T47D (cell line): ENCODE measurements at places on chromosomes 7 and 10.

DNA sequence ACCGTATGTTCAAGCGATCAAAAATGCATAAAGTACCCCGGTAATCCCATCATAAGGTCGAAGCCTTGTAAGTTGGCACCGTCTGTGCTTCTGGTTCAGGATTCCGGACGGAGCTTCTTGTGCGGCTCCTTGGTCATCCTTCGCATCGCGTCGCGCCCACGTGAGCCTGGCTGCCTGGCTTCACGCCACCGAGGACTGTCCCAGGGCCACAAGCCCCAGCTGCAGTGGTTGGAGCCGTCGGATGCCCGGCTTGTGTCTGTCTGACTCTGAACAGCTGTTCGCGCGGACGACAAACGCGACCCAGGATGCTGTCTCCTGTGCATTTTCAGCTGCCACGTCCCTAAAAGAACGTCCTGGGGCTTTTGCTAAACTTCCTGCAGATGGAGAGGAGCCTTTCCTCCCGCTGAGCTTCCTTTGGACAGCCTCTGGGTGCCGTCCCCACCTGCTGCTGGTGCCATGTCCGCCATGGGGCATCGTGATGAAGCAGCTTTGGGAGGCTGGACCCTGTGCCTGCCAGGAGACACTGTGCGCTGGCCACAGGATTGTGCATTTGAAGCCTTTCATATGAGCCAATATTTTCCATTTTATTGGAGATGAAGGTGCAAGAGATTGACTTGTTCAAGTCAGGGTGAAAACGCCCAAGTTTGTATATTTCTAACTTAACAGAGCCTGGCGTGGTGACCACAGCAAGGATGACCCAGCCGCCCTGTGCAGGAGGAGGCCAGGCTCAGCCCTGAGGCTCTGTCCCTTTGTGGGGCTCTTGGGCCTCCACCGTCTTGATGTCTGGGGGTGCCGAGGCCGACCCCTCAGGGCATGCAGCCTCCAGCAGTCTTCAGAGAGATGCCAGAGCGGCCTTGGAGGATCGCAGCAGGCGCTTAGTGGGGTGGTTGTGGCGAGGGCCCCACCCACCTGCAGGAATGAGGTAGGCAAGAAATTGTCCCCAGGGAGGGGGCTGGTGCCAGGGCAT lies 6.7 kb upstream of the JAKMIP3 start:
- no peak for DNase-seq

DNA sequence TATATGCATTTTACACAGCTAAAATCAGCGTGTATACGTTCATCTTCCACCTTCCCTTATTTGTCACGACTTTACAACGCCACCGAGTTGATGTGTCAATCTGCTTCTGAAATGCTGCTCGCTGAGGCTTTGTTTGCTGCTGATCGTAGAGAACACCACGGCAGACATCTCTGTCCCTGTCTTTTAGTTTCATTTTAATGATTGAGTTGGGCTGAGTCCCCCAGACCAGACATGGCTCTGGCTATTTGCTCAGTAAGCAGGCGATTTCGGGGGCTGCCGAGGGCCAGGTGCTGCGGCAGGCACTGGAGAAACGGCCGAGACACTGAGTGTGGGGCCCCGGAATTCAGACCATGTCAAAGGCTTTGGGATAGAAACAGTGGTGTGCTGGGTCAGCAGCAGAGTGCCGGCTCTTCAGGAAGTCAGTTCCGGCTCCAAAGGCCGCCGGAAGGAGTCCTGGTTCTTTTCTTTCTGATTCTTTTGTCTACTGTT lies 5.0 kb downstream of the LRRC27 start:
- DNase-seq: no peak

GRCh38 chr7:156722043-156722826 lies 81.7 kb downstream of the RNF32 start:
- no peak for DNase-seq

GRCh38 chr10:6236349-6237198 lies 33.8 kb downstream of the PFKFB3 start:
- no peak for DNase-seq

DNA sequence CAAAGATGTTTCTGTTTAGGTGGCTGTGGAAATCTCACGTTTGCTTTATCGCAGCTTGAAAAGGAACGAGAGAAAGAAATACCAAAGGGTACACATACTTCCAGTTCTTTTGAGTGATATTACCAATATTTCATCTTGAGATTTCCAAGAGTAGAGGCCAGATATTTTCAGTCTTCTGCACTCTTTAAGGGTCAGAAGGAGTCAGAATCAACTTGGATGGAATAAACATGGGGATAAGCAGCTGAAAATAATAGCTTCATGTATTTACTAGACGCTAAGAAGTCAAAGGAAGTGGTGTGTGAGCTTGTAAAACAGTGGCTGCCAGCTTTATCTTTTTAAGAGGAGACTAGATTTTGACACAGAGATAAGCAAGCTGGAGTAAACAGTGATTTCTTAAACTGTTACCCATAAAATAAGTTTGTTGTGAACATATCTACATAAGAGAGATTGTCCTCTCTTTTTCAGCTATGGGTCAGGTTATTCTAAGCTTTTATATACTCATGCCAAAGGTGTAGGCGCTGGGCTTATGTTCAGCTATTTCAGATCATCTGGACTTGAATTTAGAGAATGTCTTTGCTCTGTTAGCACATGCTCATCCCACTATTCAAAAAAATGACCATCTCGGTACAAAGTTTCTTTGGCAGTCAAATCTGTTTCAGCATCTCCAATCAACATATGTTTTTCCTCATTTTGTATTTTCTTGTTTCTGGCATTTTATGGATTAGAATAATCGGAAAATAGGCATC lies 170.8 kb upstream of the TCF7L2 start:
- no peak for DNase-seq

DNA sequence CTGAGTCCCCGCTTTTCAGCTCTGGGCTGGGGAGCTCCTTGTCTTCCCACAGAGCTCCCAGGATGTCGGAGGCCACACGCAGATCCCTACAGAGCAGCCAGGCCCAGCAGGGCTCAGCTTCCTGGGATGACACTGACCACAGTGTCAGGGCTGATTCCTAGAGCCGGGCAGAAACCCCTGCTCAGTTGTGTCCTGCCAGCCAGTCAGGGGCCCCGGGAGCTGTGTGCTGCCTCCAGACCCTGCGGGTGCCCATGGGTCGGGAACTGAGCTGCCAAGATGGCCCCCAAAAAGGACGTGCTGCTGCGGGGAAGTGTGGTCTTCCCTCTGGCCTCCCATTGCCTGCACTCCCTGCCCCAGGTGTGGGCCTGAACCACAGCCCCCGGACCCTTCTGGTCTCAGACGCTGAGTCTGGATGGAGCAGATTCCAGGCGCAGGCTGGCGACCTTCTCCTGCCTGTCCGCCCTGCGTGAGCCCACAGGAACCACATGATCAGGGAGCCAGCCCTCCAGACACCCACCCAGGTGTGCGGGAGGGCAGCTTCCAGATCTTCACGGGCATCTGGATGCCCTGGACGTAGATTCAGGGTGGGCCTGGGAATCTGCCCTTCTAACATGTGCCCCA lies 217.4 kb downstream of the MAD1L1 start:
- no peak for DNase-seq

- DNase-seq: peak; percentile 24
Observed at GRCh38 chr10:9342885-9343570, 1288.5 kb downstream of the GATA3 start.

DNA sequence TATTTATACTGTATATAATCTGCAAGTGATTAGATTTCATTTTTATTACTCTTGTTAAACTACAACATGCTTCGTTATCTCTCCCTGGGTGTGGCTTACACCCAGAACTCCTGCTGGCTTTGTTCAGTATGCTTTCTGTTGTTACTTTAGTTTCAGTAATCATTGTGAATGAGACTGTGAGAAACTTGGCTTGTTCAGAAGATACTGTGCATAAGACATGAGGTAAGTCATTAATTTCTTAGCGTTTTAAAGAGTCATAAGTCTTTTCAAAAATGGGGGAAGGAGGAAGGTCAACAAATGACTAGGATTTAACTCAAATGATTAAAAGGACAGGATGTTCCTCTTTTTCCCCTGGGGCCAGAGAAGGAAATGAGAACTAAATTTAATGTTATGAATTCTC lies 11.6 kb upstream of the ADD3 start:
- DNase-seq: no peak

DNA sequence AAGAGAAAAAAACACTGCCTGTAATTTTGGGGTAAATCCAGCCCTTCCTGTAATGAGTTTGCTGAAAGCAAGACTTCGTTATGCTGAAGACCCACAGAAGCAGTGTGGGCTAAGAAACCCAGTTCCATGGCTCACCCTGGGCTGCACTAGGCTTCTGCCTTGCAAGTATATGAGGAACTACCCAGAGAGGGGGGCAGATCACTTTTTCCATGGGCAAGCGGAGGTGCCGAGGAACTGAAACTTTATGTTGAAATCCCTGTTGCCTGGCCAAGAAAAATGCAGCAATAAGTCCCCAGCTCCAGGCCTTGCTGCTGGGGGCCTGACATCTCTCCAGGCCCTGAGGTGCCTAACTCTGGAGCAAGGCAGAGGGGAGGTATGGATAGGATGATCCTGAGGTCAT lies 8.5 kb downstream of the RASSF4 start:
- no peak for DNase-seq

DNA sequence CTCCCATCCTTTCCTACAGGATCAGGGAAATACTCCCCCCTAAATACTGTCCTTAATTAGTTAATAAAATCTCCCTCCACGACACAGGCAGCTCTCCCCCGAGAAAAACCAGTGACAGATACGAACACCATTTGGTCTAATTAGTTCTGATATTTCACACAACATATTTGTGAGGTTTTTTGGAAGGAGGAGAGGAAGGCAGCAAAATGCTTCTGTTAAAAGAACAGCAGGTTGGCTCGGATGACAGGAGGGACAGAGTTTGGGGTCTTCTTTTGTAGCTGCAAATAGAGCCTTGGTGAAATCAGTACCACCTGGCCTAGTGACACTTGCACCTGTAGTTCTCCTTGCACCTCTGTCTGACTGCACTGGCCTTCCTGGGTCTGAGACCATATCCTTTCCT lies 507.0 kb downstream of the PLXNA4 start:
- DNase-seq: no peak

GRCh38 chr7:95863623-95864022 lies 91.3 kb downstream of the DYNC1I1 start:
- no peak for DNase-seq

DNA sequence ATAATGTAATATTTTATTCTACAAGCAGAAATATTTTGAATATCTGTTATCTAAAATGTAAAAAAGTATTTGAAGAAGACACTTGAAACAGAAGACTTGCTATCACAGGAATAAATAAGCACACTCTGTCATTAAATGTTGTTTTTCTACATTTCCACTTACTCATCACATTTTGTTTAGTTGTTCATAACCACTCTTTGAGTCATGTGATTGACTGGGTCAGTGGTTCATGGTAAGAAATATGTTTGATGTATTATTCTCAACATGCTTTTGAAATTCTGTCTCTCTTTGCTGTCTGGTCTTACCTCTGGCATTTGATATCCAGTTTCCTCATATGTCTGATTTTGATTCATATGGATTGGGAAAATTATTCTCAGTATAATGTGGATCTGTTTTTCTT lies 171.8 kb downstream of the SUGCT start:
- no peak for DNase-seq

DNA sequence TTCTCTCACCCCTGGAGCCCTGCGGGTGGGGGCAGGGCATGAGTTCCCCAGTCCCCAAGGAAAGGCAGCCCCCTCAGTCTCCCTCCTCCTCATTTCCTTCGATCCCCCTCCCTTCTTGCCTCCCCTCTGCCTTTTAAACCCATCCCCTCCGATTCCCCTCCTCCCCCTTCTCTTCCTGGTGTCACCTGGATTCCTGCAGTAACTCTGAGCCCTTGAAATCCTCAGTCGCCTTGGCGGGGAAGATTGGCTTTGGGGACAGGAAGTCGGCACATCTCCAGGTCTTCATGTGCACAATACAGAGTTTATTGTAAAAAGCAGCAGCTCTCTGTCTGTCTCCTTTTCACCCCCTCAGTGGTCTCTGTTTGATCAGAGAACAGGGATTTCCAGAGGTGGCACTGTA lies 1.3 kb upstream of the MUC12 start:
- no peak for DNase-seq

- DNase-seq: no peak
Observed at GRCh38 chr10:47233631-47234030, 66.4 kb upstream of the GDF10 start.

DNA sequence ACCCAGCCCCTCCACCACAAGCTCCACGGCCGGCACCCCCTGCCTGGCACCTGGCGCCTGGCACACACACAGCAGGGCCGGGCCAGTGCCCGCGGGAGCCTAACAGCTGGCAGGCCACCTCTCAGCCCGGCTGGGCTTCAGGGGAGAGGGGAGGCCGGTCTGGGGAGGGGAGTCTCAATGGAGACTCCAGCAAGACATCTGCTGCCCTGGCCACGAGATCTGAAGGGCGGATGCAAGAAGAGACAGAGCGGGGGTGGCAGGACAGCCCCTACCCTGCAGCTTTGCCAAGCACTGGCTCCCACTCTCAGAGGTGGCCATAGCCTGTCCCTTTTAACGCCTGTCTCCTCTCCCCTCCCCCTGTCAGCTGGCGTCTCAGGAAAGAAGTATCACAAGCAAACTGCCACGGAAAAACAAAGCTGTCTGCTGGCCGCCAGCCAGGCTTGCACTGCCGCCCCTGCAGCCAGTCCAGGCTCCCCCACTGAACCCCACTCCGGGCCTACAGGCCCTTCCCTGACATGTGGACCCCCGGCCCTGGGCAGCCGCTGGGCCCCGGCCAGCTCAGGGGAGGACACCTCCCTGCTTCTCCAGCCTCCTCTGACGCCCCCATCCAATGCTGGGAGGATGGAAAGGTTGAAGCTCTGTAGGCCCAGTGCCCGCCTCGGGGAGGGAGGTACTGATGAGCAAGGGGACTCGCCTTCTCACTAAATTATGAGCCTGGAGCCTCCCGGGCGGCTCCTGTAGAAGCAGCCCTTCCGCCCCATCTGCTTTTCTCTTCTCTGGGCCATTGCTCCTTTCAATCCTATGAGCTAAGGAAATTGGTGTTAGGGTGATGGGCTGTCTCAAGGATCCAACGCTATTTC lies 178.4 kb downstream of the ARHGAP12 start:
- DNase-seq: no peak

- no peak for DNase-seq
Observed at GRCh38 chr10:93225938-93226337, 152.2 kb downstream of the CYP26A1 start.

GRCh38 chr10:35765066-35765527 lies 123.0 kb upstream of the FZD8 start:
- no peak for DNase-seq

DNA sequence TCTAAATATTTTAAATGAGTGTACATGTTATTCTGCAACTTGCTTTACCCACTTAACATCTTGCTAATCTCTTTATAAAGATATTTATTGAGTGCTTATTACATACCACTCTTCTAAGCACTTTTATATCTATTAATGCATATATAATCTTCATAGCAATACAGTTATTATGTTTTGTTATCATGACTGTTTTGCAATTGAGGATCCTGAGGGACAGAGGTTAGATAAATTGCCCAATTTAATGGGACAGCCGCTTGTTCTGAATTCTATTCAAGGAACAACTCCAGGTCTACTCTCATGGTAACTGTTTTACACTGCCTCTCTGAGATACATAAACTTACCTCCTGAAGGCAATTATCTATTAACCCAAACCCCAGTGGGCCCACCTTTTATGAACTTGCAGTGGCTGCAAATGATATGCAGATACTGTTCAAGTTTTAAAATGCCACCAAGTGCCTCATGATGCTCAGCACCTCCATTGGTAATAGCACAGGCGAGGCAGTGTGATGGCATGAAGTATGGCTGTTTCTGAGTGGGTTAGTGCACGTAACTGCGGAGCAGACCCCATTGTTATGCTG lies 60.5 kb downstream of the PON1 start:
- no peak for DNase-seq

GRCh38 chr7:142890874-142891485 lies 5.4 kb upstream of the TRPV6 start:
- DNase-seq: no peak
